Hematopoietic multipotent progenitor cell treated with erythropoietin and hydrocortisone succinate and interleukin-3 and kit ligand, for 4 days (in vitro differentiated cells): ENCODE measurements at places on chromosomes 4 and X.
A peak's percentile ranks its signal among the peaks of the same experiment; 100 is the strongest.

- DNase-seq, result no peak
Observed at GRCh38 chr4:34432706-34433105, 1811.6 kb downstream of the ARAP2 start.

- DNase-seq, result no peak
Observed at GRCh38 chrX:37872303-37872655, 24.9 kb upstream of the DYNLT3 start.

DNA sequence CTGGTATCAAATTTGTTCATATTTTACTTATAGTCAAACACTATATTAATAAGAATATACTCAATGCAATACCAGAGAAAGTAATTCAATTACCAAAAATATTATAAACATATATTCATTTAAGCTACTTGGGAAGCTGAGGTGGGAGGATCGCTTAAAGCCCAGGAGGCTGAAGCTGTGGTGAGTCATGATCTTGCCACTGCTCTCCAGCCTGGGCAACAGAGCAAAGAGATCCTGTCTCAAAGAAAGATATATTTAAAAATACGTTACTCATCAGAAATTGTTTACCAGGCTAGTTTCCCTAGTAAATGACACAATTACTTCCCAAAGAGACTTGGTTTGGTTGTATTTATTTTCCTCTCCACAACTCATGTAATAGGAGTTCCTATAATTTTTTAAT is 433.6 kb downstream of the GASK1B start:
- no peak for DNase-seq

DNA sequence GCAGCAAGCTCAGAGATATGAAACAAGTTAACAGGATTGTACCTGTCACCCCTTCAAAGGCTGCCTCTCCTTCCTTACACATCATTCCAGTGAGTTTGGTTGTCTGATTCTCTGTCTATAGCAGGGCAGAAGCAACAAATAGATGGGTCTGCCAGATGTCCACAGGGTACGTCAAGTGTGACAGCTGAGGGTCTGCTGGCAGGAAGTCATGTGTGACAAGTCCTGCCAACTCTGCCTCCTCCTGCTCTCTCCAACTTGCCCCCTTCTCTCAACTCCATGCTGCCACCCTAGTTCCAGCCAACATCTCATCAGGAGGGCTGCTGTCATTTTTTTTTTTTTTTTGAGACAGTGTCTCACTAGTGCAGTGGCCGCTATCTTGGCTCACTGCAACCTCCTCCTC is 109.2 kb downstream of the NSUN7 start:
- DNase-seq, result no peak

DNA sequence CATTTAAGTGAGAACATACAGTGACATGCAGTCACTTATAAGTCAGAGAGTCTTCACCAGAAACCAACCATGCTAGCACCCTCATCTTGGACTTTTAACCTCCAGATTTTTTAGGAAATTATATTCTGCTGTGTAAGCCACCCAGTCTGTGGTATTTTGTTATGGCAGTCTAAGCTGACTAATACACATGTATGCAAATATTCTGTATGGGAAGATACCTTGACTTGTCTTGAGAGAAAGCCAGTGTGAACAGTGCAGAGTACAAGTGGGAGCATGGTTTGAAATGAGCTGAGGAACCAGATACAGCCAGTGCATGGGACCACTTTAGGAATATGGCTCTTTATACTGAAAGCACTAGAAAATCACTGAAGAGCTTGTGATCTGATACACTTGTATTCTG is 110.4 kb upstream of the MAP9 start:
- no peak for DNase-seq

GRCh38 chr4:107991945-107992630 is 2.4 kb downstream of the HADH start:
- DNase-seq, result peak; percentile 77

DNA sequence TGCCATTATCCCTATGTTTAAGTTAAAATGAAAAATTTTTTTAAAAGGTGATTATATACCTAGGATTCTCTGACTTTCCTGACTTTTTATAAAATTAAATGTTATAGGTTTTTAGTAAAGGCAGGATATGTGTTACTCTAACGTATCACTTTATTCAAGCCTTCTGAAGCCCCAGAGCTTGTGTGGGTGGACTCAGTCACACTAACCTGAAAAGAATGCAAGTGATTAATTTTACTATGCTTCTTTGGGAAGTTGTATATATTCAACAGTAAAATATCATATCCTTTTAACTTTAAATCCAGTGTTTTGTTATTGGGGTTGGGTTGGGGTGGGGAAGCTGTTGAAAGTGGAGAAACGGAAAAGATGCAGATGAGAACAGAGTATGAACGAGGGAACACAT is 22.8 kb downstream of the PDLIM3 start:
- DNase-seq, result no peak

GRCh38 chr4:6200011-6200921 is at the start of gene JAKMIP1:
Gene JAKMIP1, minus strand, starts transcription at chr4:6200549. Its CDS starts 87,699 bp downstream, at chr4:6112850.
- DNase-seq, result peak; percentile 61

- no peak for DNase-seq
Observed at GRCh38 chr4:92304606-92305005, 840 bp downstream of the GRID2 start.

DNA sequence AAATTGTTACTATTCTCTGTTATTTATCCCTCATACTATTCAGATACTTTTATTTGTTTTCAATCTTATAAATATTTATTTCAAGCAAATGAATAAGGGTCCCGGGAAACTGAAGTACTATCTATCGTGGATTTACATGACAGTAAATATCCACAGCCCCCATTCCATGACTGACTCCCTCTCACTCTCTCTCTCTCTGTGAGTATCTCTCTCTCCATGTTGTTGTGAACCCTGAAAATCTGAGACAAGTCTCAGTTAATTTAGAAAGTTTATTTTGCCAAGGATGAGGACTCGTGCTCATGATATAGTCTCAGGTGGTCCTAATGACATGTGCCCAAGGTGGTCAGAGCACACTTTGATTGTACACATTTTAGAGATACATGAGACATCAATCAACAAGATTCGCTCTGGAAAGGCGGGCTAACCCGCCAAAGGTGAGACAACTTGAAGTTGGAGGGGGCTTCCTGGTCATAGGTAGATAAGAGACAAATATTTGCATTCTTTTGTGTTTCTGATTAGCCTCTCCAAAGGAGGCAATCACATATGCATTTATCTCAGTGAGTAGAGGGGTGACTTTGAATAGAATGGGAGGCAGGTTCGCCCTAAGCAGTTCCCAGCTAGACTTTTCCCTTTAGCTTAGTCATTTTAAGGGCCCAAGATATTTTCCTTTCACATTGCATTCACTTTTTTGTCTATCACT is 986.4 kb downstream of the NLGN4X start:
- no peak for DNase-seq

DNA sequence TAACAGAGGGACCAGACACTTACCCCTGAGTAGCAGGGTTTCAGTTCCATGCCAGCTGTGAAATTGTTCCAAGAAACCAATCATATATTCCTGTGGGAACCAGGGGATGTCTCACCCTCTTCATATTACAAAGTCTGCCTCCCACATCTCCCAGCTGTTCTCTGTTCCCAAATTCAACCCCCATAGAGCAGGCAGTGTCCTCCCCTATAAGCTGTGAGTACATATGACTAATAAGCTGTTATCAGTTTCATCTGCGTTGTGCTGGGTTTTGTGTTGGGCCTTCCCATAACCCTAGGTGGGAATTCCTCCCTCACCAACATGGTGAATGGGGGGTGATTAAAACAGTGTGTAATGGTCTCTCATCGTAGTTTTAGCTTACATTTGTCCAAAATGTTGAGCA is 41.0 kb downstream of the CEP44 start:
- DNase-seq, result no peak

GRCh38 chr4:47160095-47160494 is 128.7 kb downstream of the GABRB1 start:
- DNase-seq, result peak; percentile 7

DNA sequence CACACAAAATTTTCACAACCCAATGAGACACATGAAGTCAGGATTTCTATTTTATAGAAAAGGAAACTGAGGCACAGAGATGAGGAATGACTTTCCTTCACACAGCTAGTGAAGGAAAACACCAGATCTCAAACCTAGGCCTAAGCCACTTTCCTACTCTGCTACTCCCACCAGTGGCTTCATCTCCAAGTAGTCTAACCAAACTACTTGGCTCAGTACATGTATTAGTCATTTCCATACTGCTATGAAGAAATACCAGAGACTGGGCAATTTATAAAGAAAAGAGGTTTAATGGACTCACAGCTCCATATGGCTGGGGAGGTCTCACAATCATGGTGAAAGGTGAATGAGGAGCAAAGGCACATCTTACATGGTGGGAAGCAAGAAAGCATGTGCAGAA is 196.6 kb downstream of the EVC2 start:
- no peak for DNase-seq

- no peak for DNase-seq
Observed at GRCh38 chrX:1902901-1903235, 288.0 kb downstream of the ASMT start.

DNA sequence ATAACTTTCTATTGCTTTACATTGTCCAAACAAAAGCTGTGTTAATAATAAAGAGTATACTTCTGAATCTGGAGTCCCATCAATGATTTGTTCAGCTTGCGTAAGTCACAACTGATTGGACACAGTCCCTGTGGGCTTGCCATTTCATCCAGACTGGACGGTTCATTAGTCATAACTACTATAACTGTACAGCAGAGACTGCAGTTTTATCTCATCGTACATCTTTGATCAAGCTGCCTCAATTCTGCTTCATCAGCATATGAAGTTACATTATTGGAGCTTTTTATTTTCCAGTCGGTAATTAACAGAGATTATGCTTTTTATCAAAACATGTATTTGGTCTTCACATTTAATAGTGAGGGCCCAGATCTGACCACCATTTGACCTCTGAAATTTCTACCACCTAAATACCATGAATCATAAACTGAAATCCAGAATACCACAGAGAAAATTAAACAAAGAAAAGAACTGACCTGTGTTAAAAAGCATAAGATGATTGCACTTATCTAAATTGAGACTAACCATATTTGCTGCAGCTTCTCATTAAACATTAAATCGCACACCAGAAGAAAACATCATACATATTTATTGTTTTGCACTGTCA is 12.5 kb upstream of the MAB21L2 start:
- peak; percentile 15 for DNase-seq

GRCh38 chrX:107656978-107657377 is 28.7 kb downstream of the PRPS1 start:
- no peak for DNase-seq

- DNase-seq, result no peak
Observed at GRCh38 chr4:183872531-183872930, 32.6 kb upstream of the STOX2 start.

GRCh38 chr4:169005453-169006099 is 4.5 kb downstream of the CBR4 start:
- peak; percentile 64 for DNase-seq

DNA sequence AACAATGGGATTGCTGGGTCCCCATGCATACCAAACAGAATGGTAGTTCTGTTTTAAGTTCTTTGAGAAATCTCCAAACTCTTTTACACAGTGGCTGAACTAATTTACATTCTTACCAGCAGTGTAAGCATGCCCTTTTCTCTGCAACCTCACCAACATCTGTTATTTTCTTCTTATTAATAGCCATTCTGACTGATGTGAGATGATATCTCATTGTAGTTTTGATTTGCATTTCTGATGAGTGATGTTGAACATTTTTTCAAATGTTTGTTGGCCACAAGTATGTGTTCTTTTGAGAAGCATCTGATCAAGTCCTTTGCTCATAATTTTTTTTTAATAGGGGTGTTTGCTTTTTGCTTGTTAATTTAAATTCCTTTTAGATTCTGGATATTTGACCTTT is 41.2 kb upstream of the ZMAT1 start:
- DNase-seq, result no peak

- DNase-seq, result no peak
Observed at GRCh38 chr4:38136604-38137003, 176.4 kb downstream of the PTTG2 start.

DNA sequence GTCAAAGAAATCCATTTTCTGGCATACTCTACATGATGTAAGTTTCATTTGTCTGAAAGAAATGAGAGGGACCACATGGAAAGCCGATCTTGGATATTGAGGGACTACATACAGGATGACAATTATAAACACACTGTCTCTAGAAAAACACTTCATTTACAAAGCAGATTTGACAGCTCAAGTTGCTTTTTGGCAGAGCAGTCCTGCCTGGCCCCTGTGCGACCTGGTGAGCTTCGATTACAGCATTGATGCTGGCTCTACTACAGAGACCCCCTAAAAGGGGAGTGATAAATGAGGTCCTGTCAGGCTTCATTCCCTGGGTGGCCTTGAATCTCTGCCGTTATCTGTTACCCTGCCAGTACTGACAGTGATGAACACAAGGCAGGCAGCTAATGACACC is 215.2 kb upstream of the NOCT start:
- DNase-seq, result no peak
